Fibroblast of skin of scalp (primary cell): ENCODE measurements at places on chromosomes 7 and 10.

- DNase-seq: peak; percentile 80
Observed at GRCh38 chr7:135980665-135981180, 3.6 kb upstream of the MTPN start.

- no peak for DNase-seq
Observed at GRCh38 chr10:71216363-71216695, 4.0 kb downstream of the UNC5B start.

DNA sequence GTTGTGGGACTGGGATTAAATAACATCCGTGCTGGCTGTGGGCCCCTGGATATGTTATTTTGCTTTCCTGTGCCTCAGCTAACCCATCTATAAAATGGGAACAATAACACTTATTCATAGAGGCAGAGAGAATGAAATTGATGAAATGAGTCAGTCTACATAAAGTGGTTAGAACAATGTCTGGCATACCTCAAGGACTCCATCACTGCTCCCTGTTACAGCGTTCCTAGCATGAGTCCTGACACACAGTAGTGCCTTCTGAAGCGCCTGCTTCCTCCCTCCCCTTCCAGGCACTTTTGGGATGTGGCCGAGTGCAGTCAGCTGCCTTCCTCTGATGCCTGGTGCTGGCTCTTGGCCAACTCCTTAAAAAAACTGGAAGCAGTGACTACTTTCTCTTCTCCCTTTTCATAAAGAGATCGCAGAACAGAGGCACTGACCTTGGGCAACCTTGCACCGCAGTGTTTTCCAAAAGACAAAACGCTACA is 108.4 kb upstream of the ZMIZ1 start:
- DNase-seq: peak; percentile 90

DNA sequence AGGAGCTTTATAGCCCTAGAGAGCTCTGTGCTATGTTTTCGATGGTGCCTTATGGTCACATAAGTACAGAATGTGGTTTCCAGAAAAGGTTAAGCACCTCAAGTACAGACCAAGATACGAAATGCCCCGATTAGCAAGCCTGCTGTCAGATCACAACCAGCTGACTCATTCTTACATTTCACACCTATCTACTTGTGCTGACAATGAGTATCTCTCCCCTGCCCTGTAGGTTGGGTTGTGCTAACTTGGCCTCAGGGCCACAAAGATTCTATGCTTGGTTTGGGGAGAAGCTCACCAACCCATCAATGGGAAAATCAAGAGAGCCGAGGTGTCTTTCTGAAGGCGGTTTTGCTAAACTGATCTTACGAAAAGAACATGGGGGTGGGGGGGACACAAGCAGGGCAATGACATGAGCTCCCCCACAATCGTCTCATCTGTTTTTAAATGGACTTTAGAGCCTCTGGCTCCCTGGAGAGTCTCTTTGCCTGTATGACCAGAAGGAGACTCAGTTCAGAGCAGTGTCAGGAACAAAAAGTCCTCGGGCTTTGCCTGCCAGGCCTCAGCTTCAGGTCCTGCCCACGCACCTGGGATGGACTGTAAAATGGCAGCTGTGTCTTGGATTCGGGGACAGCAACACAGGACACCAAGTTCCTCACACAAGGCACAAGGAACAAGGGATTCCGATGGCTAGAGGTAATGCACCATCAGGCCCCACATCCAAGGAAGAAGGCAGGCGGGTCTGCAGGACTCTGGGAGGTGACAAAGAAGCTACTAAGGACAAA is 55.1 kb downstream of the FAM53B start:
- no peak for DNase-seq

DNA sequence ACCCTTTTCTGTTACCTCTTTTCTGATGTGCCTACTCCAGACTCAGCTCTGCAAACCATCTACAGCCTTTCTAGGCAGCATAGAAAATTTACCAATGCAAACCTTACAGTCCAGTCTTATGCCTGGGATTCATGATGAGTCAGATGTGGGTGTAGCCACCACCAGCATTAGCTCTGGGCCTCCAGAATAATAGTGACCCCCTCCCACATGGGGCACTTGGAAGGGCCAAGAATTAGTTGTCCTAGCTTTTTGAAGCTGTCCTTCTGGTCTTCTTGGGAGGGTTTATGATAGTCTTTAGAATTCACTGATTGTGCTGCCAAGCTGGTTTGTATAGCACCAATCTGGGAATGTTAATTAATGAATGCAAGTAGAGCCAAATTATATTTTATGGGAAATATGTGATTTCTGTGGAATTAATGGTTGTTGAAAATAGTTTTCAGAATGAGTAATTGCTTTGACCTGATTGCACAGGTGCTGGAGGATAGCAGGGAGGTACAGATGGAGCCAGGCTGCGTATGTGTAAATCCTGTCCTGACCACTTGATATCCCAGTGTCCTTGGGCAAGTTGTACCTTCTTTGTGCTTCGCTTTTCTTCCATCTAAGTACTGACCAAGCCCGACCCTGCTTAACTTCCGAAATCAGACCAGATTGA is 94.8 kb downstream of the CPED1 start:
- peak; percentile 63 for DNase-seq

DNA sequence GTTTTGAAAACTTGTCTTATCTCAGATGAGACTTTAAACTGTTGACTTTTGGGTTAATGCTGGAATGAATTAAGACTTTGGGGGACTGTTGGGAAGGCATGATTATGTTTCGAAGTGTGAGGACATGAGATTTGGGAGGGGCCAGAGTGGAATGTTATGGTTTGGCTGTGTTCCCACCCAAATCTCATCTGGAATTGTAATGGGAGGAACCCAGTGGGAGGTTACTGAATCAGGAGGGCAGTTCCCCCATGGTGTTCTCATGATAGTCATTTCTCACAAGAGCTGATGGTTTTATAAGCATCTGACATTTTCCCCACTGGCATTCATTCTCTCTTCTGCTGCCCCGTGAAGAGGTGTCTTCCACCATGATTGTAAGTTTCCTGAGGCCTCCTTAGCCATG is 13.8 kb upstream of the POT1 start:
- peak; percentile 25 for DNase-seq

DNA sequence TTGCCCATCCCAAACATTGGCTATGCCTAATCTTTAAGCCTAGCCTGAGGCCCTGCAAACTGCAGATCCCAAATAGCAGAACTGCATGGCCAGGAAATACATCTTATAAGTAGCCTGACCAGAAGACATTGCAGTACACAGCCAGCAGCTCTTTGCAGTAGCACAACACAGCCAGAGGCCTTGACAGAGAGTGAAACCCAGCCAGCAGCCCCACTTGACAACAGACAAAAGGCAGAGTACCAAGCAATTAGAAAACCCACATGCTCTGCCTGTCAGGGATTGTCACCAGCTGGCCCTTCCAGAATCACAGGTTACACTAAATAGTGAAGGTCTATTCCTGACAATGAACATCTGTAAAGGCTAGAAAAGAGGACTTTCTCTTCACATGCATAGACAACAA is 242.8 kb upstream of the TMEM72 start:
- DNase-seq: no peak

- DNase-seq: no peak
Observed at GRCh38 chr10:3169271-3169670, 3.3 kb downstream of the PITRM1 start.

DNA sequence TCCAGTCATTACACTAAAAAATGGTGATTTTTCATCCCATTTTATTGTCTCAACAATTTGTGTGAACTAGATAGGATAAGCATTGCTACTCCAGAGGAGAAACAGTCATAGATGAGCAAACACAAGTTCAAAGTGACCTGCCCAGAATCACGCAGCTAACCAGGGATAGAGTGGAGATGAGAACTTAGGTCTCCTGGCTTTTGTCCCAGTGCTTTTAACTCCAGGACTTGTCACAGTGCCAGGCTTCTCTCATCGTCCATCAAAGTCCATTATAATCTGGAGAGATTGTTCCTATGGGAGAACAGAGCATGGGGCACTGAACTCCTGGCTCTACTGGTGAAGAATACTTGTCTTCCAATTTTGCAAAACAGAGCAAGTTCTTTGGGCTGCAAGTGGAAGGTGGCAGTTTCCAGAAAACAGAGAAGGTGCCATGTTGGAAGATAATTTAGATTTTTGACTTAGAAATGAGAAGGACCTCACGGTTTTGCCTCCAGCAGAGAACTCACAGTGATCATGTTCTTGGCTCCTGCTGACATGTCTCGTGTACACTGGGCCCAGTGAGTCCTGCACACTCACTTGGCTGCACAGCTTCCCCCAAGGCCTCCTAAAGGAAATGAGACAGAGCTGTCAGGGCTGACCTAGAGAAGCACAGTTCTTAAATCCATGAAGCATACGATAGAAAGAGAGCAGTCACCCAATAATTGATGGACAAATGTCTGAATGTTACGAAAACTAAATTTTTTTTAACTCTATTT is 322.9 kb upstream of the NRP1 start:
- DNase-seq: peak; percentile 36

- DNase-seq: no peak
Observed at GRCh38 chr7:31695859-31696614, 9.0 kb downstream of the PPP1R17 start.

DNA sequence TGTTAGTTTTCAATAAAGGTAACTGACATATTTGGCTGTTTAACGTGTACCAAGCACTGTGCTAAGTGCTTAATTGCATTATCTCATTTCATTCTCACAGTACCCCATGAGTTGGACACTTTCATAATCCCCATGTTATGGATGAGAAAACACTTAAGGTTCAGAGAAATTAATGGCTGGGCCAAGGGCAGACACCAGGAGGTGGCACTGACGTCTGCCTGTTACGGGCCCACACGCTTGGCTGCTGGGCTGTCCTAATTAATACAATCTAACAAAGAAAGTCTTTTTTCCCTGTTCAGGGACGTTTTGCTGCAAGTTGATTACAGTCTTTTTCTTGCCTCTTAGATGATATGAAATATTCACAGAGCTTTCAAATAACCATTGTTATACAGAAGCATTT is 16.1 kb downstream of the DYDC2 start:
- DNase-seq: no peak

- peak; percentile 91 for DNase-seq
Observed at GRCh38 chr10:62597226-62597625, 207.3 kb upstream of the ADO start.

DNA sequence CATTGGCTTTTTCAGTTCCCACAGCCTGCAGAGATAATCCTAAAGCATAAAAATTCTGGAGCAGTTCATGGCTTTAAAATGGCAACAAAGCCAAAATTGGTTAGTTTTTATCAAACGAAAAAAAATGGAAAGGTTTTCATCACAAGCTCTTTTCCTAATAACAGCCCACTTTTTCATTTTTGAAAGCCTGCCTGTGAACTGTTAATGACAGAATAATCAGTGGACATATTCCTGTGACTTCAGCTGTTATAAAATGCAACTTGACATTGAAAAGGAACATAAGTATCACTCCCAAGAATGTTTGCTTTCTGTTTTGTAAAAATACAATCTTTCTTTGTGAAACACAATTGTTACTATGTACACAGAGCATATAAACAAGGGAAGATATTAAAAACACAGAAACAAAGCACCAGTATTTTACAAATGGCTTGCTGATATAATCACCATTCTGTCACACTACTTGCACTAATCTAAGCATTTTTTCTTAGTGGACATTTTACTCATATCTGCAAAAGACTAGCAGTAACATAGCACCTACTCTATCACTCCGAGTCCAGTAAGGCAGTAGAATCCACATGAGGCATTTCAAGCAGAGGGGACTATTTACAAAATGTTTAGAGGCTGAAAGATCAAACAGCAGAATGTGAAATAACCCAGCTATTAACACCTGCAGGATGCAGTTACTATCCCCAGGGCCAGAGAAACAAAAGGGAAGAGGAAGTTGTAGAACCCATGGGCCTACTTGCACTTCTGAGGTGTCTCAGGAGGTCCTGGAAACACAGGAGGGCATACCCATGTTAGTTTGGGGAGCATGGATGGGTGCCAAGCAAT is 26.4 kb downstream of the MACC1 start:
- no peak for DNase-seq
